ENCODE measurements at places on chromosomes 16 and 17. TPM values are rescaled to one million over a fixed set of nuclear protein-coding genes. Genes with fewer than 3 reads are reported as not detected.

ATF7IP2 gene
- 2.5 TPM for total RNA-seq

CLEC10A gene
- 2.0 TPM for total RNA-seq

KRT28 gene
- total RNA-seq = not detected

SCPEP1 gene
- 13.5 TPM for total RNA-seq

PLCG2 gene
- total RNA-seq = 2.5 TPM

BRIP1 gene
- total RNA-seq = 0.20 TPM

CCL14 gene
- total RNA-seq = 4.2 TPM

SP2 gene
- total RNA-seq = 13.9 TPM

GRCh38 chr17:57622683-57623433 lies 122.2 kb downstream of the CCDC182 start:
- H3K27me3 ChIP-seq = no peaks in the 10 kb centered on the region
- peak overlapping the region; percentile 4 for H3K27ac ChIP-seq
- no peak for DNase-seq
- no peak overlapping the region for H3K4me3 ChIP-seq
- peaks cover 4% of the 10 kb centered on the region for H3K4me1 ChIP-seq

- H3K4me1 ChIP-seq = peaks cover 6% of the 10 kb centered on the region
- H3K36me3 ChIP-seq = peaks cover 88% of the 10 kb centered on the region
- no peak overlapping the region for H3K4me3 ChIP-seq
- H3K27ac ChIP-seq = no peak overlapping the region
- no peaks in the 10 kb centered on the region for H3K27me3 ChIP-seq
Measured at GRCh38 chr16:23584186-23585076, 11.7 kb downstream of the NDUFAB1 start.

DNA sequence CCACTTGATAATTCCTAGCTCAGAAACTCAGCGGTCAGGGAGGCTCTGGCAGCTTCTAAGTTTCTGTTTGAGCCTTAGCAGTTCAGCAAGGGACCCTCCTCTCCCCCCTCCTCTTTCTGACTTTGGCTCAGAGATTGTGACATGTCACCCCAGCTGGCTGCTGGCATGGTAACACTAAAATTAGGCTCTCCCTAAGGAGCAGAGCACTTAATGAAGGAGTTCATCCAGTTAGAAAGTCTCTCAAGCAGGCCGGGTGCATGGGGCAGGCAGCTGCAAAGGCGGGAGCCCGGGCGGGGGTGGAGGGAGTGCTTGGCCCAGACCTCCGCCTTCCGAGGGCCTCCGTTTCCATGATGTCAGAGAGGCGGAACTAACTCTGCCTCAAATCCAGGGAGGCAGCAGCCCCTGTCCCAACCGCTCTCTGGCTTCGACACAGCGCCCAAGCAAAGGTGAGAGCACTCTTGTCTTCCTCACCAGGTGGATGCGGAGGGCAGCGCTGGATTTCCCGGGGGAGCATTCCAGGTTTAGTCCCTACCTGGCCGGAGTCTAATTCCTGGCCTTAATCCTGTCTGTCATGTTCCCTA lies 128.0 kb upstream of the PLCG2 start:
- no peaks in the 10 kb centered on the region for H3K36me3 ChIP-seq
- H3K27ac ChIP-seq = no peak overlapping the region
- H3K27me3 ChIP-seq = peaks cover 2% of the 10 kb centered on the region
- no peaks in the 10 kb centered on the region for H3K4me1 ChIP-seq
- peak overlapping the region; percentile 22 for H3K4me3 ChIP-seq

DNA sequence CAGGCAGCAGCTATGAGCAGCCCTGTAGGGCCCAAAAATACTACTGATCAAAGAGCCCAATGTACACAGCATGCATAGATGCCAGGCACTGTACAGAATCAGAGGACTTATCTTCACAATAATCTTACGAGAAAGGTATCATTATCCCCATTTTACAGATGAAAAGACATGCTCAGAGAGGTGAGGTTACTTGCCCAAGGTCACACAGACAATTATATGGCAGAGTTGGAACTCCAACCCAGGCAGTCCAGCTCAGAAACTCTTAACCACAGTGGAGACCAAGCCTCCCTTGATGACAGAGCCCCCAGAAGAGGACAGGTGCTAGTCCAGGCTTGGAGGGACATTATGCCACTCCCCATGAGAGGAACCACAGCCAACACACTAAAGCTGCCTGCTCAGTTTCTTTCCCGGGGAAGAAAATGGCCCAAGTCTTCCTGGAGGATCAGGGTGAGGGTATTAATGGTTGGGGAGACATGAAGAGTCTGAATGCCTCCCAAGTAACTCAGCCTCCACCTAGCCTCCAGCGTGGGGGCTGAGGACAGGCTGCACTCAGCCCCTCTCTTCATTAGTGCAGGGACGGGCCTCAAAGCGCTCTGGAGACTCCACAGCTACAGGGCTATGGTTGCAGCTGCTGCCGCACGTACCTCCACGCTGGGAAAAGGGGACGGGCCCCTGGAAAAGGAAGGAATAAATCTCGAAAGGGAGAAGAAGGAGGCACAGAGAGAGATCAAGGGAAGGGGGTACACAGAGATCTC lies 826 bp downstream of the UNC119 start:
- no peak for DNase-seq
- H3K27me3 ChIP-seq = no peaks in the 10 kb centered on the region
- no peak overlapping the region for H3K27ac ChIP-seq
- peak overlapping the region; percentile 91 for H3K4me3 ChIP-seq

DNA sequence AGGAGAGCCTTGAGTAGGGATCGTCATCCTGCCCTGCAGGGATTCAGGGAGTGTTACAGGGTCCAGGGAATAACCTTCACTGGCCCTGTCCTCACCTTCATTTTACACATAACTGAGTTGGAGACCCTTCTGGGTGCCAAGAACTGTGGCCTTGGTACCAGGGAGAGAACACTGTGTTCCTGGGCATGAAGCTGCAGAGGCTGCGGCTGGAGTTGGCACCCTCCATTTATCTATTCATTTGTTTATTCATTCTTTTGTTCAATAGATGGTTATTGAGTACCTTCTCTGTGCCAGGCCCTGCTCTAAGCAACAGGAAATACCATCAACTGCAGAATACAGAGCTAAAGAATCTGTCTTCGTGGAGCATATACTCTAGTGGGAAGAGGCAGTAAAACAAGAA lies 6.7 kb downstream of the ABCC3 start:
- peaks cover 10% of the 10 kb centered on the region for H3K4me1 ChIP-seq
- H3K27me3 ChIP-seq = no peaks in the 10 kb centered on the region
- H3K27ac ChIP-seq = no peak overlapping the region
- H3K4me3 ChIP-seq = no peak overlapping the region
- H3K36me3 ChIP-seq = no peaks in the 10 kb centered on the region

DNA sequence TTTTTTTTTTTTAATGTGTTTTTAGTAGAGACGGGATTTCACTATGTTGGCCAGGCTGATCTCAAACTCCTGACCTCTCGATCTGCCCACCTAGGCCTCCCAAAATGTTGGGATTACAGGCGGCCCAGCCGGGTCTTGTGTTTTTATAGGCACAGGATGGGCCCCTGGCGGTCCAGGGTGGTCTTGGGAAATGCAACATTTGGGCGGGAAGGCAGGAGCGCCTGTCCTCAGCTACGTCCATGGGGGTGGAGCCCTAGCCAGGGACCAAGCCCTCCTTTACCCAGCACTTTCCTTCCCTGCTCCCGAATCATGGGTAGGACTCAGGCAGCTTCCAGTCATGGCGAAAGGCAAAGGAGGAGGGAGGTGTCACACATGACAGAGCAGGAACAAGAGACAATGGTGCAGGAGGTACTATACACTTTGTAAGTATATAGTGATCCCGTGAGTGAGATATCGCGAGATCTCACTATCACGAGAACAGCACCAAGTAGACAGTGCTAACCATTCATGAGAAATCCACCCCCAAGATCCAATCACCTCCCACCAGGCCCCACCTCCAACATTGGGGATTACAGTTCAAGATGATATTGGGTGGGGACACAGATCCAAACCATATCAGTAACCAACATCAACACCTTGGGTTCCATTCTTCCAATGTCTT lies 226.7 kb upstream of the WSCD1 start:
- no peak for DNase-seq
- no peaks in the 10 kb centered on the region for H3K36me3 ChIP-seq
- no peaks in the 10 kb centered on the region for H3K27me3 ChIP-seq
- no peak overlapping the region for H3K4me3 ChIP-seq
- H3K27ac ChIP-seq = no peak overlapping the region

- H3K4me1 ChIP-seq = no peaks in the 10 kb centered on the region
- H3K4me3 ChIP-seq = no peak overlapping the region
Measured at GRCh38 chr16:75996491-75996890, 270.2 kb upstream of the CPHXL start.

GRCh38 chr16:17177242-17177958 lies 293.4 kb downstream of the XYLT1 start:
- H3K27ac ChIP-seq = no peak overlapping the region
- H3K4me3 ChIP-seq = no peak overlapping the region
- H3K4me1 ChIP-seq = no peaks in the 10 kb centered on the region
- H3K27me3 ChIP-seq = no peaks in the 10 kb centered on the region
- no peaks in the 10 kb centered on the region for H3K36me3 ChIP-seq
- DNase-seq = no peak

- H3K36me3 ChIP-seq = no peaks in the 10 kb centered on the region
- H3K4me3 ChIP-seq = no peak overlapping the region
- DNase-seq = no peak
- H3K4me1 ChIP-seq = no peaks in the 10 kb centered on the region
- H3K27me3 ChIP-seq = no peaks in the 10 kb centered on the region
Measured at GRCh38 chr16:28011971-28012445, 51.5 kb downstream of the GSG1L start.

DNA sequence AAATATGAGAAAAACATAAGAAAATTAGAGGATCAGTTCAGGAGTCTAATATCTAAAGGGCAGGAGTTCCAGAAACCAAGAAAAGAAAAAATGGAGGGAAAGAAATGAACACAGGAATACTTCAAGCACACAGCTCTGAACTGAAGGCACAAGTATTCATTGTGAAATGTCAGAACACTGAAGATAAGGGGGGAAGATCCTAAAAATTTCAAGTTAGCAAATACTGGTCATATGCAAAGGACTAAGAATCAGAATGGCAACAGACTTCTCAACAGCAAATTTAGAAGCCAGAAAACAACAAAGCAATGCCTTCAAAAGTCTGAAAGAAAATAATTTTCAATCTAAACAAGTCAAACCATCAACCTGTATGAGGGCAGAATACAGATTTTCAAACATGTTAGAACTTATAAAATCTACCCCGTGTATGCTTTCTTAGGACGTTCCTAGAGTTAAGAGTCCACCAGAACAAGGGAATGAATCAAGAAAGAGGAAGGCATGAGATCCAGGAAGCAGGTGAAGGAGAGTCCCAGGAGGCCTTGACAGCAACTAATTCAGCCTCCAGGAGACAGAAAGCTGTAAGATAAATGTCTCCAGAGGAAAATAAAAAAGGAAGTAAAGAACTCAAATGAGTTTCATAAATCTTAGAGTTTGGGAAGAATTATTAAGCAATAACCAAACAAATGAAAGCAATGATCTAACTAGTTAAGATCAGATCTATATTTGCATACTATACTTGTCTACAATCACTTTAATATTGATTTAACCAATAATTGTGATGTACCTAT lies 2.8 kb downstream of the BRD7 start:
- H3K4me3 ChIP-seq = peak overlapping the region; percentile 24
- no peak overlapping the region for H3K27ac ChIP-seq
- no peak for DNase-seq
- H3K4me1 ChIP-seq = peaks cover 31% of the 10 kb centered on the region

DNA sequence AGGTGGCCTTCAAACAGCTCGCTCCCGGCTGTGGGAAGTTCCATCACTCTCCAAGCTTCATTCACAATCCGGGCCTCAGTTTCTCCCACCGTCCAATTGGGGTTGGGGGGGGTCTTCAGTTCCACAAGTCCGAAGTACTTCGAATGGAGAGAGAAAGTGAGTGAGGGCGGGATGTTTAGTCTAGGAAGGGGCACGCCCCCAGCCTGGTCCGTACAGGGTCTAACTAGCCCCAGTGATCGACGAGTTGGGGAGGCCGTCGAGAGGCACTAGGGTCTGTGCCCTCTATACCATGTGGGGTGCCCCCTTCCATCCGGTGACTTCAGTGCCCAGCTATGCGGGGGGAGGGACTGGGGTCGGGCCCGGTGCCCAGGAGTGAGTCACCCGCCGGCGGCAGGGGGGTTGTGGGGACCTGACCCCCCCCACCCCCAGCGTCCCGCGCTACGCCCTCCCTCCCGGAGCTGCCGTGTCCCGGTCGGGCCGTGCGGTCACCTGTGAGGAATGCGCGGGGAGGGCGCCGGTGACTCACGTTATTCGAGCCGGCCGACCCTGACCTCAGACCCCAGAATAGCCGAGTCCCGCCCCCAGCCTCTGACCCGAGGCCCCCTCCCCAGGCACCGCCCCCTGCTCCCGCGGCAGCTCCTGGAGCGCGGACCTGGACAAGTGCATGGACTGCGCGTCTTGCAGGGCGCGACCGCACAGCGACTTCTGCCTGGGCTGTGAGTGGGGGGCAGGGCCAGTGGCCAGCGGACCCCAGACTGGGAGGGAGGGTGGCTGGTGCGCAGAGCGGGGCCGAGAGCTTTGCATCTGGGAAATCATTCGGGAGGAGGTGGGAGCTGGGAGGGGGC lies 658 bp downstream of the TNFRSF12A start:
- peak; percentile 91 for DNase-seq
- H3K36me3 ChIP-seq = no peaks in the 10 kb centered on the region
- peaks cover 31% of the 10 kb centered on the region for H3K4me1 ChIP-seq

- H3K36me3 ChIP-seq = no peaks in the 10 kb centered on the region
- DNase-seq = no peak
- no peak overlapping the region for H3K4me3 ChIP-seq
- peaks cover 2% of the 10 kb centered on the region for H3K27me3 ChIP-seq
- no peaks in the 10 kb centered on the region for H3K4me1 ChIP-seq
- no peak overlapping the region for H3K27ac ChIP-seq
Measured at GRCh38 chr16:85908444-85908843, 9.5 kb downstream of the IRF8 start.

DNA sequence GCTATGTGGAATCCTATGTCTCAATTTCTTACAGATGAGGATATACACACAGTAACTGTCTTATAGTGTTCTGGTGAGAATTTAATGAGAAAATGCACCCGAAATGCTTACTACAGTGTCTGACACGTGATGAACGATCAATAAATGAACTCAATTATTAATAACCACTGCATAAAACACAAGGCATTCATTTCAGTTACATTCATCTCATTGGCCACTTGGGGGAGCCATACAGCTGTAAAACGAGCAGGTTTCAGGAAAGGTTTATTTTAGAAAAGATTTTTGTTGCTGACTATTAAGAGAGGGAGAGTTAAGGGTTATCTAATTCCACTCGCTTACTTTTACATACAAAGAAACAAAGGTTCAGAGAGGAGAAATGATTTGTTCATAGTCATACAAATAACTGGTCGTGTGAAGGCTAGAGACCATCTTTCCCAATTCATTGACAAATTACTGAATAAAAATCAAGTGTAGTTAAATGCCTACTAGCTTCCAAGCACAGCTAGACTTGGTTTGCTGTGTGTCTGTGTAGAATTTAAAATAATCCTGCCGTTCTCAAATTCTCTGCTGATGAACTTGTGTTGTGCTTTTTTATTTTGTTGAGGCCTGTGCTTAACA lies 160.1 kb downstream of the MAP2K4 start:
- no peaks in the 10 kb centered on the region for H3K4me1 ChIP-seq
- no peak for DNase-seq
- H3K36me3 ChIP-seq = no peaks in the 10 kb centered on the region
- no peak overlapping the region for H3K27ac ChIP-seq
- no peaks in the 10 kb centered on the region for H3K27me3 ChIP-seq

- H3K27me3 ChIP-seq = no peaks in the 10 kb centered on the region
- H3K4me3 ChIP-seq = no peak overlapping the region
- peaks cover 4% of the 10 kb centered on the region for H3K36me3 ChIP-seq
- peaks cover 24% of the 10 kb centered on the region for H3K4me1 ChIP-seq
Measured at GRCh38 chr17:18323007-18323406, 7.9 kb downstream of the SMCR8 start.

GRCh38 chr16:61897657-61898056 lies 138.6 kb downstream of the CDH8 start:
- H3K27me3 ChIP-seq = no peaks in the 10 kb centered on the region
- H3K4me1 ChIP-seq = no peaks in the 10 kb centered on the region
